ENCODE measurements at places on chromosomes 3 and 15.

DNA sequence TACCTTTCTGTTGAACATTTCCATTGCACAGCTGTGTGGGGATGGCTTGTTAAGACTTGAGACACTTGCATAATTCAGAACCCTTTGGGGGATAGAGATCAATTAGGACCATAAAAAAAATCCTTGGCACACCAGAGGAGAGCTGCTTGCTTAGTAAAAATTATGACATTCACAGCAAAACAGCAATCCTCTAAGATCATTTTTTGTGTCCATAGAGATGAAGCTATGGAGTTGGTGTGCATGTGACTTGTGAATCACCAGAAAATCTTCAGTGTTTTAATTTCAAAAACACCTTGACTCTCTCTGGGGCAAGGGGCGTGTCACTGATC lies 7.7 kb downstream of the COL8A1 start:
- no peak for DNase-seq

DNA sequence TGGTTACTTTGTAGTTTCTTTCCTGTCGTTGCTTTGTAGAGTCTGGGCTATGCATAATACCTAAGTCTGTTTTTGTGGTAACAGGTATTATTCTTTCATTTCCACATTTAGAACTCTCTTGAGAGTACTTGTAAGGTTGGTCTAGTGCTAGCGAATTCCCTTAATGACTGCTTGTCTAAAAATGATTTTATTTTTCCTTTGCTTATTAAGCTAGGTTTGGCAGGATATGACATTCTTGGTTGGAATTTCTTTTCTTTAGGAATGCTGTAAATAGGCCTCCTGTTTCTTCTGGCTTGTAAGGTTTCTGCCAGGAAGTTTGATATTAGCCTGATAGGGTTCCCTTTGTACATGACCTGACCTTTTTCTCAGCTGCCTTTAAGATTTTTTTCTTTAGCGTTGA lies 70.1 kb upstream of the SGO1 start:
- DNase-seq: peak; percentile 46

GRCh38 chr15:69467636-69468035 lies 15.0 kb downstream of the RPLP1 start:
- DNase-seq: no peak

DNA sequence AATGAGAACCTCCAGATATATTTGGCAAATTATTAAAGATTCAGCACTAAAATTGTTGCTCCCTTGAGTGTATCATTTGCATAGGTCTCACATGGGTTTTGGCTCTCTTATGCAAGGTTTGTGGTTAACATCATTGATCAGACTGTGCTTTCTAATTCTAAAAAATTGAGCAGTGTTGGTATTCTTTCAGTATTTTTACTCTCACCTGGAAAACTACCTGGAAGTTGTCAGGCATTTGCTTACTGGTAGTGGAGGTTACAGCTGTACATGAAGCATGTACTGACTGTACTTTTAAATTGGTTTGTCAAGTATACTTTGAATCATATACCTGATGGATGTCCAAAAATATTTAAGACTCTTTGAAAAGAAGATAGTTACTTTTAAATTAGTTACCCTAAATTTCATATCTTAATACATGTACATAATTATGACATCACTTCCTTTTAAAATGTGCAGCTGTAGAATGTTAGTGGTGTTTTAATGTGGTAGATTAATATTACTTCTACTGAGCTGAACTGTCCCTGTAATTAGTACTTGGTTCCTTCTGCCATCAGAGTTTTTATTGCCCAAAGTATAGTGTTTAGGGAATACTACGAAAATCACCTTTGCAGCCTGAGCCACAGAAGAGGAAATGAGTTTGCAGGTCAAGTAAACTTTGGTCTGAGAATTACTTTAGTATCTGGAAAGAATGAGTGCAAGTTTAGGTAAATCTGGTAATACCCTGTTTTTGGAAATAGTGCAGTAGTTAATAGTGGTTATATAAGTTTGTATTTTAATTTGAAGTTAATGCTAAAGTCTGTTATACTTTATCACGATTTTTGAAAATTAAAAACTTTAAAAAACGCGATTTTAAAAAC lies 2.8 kb downstream of the CHD2 start:
- no peak for DNase-seq

DNA sequence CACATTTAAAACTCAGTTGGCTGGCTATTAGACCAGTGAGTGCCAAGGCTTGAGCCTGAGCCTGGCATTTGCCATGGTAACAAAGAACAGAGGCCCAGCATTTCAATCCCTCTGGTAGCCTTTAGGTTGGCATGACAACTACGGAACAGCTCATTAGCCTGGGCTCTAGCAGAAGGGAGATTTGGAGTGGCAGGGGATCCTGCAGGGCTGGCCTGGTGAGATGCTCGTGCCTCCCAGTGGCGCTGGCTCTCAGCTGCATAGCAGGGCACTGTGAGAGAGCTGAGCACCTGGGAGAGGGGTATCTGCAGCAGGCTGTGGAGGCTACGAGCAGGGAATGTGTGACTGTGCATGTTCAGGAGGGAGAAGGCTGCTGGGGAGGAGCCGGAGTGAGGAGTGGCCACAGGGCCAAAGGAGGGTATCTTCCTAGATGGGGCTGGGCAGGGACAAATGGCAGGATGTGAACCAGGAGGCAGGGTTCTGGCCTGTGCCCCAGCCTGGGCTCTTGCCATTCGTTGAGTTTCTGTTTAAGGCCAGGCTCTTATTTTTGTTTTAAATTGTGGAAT lies 5.6 kb upstream of the ABTB1 start:
- no peak for DNase-seq

DNA sequence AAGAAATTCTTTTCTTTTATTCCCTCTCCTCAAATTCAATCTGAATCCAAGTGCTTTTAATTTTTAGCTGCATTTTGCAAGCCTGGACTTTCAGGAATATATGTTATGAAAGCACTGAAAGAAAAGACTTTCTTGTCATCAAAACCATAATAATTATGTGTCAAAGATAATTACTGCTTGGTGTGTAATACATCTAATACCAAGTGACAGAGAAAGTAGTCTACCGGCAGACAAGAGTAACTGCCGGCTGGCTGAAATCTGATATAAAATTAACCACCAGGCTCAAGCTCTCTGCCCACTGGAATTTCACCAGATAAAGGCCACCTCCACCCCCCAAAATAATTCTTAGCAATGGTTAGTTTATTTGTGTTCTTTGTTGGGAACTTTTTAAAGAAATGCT lies 220.9 kb upstream of the CDIN1 start:
- peak; percentile 13 for DNase-seq

DNA sequence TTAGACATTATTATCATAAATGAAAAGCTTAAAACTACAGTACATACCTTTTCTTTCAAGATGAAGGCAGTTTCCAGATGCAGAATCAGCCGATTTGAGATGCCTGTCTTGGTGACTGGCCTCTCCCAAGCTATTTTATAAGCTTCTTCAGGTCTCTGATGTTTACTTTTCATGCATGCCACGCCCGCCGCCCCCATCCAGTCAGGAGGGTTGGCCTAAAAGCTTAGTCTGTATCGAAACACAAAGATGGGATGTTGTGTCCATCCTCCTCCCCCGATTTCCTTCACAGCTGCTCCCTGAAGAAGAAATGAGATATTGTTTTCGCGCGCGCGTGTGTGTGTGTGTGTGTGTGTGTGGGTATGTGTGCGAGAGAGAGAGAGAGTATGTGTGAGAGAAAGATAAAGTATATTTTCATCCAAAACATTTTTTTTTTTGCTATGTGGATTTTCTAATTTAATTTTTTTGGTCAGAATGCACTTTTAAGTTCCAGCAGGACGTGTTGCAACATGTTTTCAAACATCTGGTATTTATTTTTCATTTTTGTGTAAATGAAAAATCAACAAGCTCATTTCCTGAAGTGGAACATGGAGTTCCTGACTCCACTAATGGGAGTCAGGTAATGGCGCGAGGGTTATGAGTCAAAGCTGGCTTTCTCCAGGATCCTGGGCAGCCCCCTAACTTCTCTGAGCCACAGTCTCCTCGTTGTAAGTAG lies at the start of gene APOD:
Gene APOD, minus strand, starts transcription at position 110 of the 712 bp plus-strand sequence. CDS start 4,479 bp downstream, outside the sequence.
- DNase-seq: peak; percentile 27

- peak; percentile 78 for DNase-seq
Observed at GRCh38 chr3:30428251-30428650, 178.2 kb upstream of the TGFBR2 start.

- no peak for DNase-seq
Observed at GRCh38 chr3:57892423-57892822, 115.8 kb upstream of the FLNB start.

Data from EL (cell line).